Caki2 (cell line): ENCODE measurements at places on chromosomes 16 and 17. TPM values are rescaled to one million over a fixed set of nuclear protein-coding genes. Genes with fewer than 3 reads are reported as not detected.

Gene AOC3
- total RNA-seq: 0.17 TPM in 1 of 2 replicates, not detected in the other

Gene ITGAD
- total RNA-seq: not detected in 2 replicates

Gene DHODH
- 3.5 and 8.4 TPM in 2 replicates for total RNA-seq

Gene NTN3
- total RNA-seq: not detected in 2 replicates

Gene CRYBA1
- total RNA-seq: not detected in 2 replicates

Gene LRRC37A3
- total RNA-seq: 9.6 and 13.9 TPM in 2 replicates

DNA sequence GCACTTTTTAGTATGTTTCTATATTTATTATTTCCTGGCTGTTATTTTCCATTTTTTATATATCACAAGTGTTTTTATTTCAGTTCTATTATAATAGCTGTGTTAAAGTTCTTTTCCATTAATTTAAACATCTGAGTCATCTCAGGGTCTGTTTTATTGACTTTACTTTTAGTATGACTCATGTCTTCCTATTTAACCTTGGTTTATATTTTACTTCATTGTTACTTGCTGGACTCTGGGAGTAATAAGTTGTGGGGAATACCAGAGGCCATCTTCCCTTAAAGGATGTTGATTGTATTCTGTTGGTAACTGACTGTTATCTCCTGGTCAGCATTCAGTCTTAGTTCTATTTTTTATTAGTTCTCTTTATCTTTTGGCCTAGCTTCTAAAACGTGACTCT lies 1508.2 kb downstream of the CDH11 start:
- DNase-seq: peak; percentile 85

DNA sequence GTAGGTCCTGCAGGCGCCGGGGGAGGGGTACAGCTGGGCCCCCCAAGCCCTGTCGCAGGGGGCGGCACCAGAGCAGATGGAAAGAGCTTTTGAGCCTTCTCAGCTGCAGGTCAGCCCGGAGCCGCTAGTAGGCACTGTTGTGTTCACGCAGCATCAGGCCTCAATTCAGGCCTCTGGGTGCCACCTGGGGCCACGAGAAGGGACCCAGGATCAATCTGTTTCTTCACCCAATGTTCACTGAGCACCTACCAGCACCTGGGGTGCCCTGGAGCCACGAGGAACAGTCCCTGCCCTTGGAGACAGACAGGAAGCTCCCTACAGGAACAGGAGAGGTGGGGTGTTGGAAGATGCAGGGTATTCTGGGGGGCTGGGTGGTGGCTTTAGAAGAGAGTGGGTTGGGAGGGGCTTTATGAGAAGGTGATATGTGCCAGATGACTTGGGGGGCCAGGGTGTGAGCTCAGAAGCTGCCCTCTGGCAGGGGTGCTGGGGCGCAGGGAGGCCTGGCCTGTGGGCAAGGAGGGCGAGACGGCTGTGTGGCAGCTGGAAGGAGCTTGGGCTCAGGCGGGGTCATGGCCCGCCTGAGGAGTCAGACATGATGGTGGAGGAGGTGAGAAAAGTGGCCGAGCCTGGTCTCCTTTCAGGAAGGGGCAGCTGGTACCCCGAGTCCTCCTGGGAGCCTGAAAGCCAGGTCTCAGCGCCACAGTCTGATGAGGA lies 121.9 kb upstream of the GSE1 start:
- DNase-seq: no peak

DNA sequence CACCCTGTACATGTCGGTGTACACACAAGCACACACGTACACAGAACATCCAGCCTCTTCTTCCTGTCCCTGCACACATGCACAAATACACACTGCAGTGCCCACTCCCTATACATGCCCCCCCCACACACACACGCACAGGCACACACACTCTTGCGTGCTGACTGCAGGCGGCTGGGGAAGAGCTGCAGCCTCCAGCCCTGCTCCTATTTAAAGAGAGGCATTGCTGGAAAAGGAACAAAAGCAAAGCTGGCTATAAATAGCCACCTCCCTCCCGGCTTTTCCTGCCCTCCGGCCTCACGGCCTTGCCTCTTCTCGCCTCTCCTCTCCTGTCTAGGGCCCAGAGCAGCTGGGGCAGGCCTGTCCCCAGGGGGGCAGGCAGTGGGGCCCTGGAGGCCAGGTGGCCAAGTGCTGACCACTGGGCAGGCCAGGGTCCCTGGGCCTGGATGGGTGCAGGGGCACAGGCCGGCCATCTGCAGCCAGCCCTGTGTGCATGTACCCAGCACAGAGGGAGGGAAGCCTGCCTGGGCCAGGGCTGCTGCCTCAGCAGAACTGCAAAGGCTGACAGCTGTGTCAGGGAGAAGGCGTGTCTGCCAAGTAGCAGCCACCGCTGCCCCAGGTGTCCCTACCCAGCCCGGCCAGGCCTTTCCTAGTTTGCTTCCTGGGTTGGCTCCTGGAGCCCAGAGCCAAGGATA lies 25.4 kb downstream of the RTN4RL1 start:
- peak; percentile 49 for DNase-seq

DNA sequence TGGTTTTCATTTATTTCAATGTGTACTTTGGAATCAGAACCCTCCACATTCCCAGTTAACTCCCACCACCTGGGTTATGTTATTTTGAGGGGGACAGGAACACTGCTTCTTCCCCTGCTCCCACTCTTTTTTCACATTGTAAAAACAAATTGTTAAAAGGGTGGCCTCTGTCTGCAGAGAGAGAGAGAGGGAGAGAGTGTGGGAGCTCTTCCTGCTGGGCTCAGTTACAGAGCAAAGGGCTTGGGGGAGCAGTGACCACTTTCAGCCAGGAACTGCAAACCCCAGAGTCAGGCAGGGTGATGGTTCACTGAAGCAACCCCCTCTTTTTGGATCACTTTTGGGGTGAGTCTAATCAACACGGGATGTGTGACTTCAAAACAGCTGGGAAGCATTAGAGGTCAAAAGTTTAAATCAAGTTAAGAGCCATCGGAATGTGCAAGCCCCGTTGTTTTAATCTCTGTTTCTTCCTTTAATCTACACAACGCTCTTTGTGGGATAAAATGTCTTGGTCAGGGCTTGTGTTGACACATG lies 577.0 kb upstream of the CDH11 start:
- DNase-seq: no peak

- no peak for DNase-seq
These were observed 24.0 kb downstream of the SMARCE1 start for GRCh38 chr17:40623419-40624210.

DNA sequence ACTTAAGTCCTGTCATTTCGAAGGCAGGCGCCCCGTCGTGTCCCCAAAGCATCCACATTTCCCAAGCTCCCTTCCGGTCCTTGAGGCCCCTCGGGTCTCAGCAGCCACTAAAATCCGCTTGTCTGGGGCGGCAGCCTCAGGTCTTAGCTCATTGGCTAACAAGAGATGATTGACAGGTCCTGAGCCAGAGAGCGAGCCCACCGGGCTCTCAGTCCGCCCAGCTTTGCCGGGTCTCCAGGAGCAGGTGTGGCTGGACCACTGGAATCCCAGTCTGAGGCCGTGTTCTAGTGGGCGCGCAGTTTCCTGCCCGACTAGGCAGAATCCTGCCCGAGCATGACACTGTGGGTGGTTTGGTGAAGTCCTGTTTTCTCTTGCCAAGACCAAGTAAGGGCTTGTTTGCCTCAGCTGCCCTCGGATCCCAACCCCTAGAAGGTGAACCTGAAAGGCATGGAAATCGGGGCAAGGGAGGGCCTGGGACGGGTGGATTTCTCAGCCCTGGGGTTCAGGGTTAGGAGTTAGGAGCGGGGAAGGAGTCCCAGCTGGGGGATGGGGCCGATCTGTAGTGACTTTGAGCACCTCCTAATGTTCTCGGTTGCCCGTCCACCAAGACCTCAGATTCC lies 42.8 kb downstream of the MRC2 start:
- no peak for DNase-seq

DNA sequence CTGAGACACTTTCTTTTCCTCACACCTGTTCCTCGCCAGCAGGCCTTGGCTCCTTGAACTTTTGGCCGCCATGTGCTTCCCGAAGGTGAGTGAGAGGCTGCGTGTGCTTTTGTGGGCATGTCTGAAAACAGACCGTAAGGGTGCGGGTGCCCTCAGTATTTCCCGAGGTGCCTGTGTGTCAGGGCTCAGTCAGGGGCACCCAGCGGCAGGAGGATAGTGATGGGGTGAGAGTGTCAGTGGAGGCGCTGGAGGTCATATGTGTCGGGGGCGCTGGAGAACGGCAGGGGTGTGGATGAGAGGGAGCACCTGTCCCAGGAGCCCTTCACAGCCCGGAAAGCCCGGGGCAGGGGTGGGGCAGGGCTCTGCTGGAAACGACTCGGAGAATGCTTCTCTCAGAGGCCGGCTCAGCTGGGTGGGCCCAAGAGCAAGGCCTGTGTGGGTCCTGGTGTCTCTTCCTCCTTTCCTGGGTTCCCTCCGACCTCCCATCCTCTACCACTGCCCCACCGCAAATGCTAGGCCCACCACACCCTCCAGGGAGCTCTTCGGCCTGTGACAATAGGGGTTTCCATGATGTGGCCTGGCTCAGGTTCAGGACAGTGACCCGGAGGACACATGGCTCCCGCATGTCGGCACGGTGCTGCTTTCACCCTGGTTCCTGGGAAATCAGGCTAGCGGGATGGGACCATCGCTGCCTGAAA lies 451 bp downstream of the IL32 start:
- no peak for DNase-seq
